Left ventricle myocardium inferior (tissue), 1 donor: ENCODE measurements at places on chromosomes 11 and 22. TPM values are rescaled to one million over a fixed set of nuclear protein-coding genes. Genes with fewer than 3 reads are reported as not detected.

Gene NTM
- total RNA-seq: 1.0 TPM

Gene MYBPC3
- total RNA-seq: 2,538 TPM

DNA sequence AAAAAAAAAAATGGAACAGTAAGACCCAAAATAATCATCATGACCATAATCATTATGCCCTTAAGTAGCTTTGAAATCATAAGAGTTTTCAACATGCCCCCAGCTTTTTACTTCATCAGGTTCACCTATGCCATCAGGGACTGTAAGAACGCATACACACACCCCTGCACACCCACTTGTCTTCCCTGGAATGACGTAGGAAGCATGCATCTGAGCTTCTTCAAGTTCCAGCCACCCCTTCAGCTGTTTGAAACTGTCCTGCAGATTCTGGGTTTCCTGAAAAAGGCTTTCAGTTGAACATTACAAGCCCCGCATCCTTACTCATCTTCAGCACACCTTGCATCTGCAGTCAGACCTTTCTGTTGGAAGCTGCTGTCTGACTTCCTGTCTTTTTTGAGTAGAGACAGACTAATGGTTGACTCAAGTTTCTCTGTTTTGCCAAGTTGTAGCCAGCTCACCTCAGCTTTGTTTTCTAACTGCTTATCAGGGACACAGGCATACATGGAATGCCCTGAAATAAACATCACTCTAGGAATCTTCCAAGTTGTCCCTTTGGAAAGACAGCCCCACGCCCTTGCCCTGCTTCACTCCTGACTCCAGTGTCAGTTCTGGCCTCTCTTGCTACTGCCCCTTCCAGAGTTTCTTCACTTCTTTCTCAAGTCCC is 37.0 kb downstream of the ARHGAP1 start:
- peak overlapping the region; percentile 88 for H3K27ac ChIP-seq
- H3K36me3 ChIP-seq: peaks cover 87% of the 10 kb centered on the region
- H3K4me1 ChIP-seq: peaks cover 64% of the 10 kb centered on the region
- H3K27me3 ChIP-seq: no peaks in the 10 kb centered on the region
- no peak for DNase-seq

- no peak overlapping the region for H3K4me3 ChIP-seq
- H3K27ac ChIP-seq: no peak overlapping the region
- peaks cover 18% of the 10 kb centered on the region for H3K36me3 ChIP-seq
- no peaks in the 10 kb centered on the region for H3K27me3 ChIP-seq
- no peak for DNase-seq
Measured at GRCh38 chr11:9899676-9900075, 235.8 kb downstream of the SWAP70 start.

GRCh38 chr11:115716601-115717529 is 212.7 kb upstream of the CADM1 start:
- no peaks in the 10 kb centered on the region for H3K36me3 ChIP-seq
- no peak for DNase-seq
- H3K27me3 ChIP-seq: peaks cover 22% of the 10 kb centered on the region
- no peaks in the 10 kb centered on the region for H3K4me1 ChIP-seq

DNA sequence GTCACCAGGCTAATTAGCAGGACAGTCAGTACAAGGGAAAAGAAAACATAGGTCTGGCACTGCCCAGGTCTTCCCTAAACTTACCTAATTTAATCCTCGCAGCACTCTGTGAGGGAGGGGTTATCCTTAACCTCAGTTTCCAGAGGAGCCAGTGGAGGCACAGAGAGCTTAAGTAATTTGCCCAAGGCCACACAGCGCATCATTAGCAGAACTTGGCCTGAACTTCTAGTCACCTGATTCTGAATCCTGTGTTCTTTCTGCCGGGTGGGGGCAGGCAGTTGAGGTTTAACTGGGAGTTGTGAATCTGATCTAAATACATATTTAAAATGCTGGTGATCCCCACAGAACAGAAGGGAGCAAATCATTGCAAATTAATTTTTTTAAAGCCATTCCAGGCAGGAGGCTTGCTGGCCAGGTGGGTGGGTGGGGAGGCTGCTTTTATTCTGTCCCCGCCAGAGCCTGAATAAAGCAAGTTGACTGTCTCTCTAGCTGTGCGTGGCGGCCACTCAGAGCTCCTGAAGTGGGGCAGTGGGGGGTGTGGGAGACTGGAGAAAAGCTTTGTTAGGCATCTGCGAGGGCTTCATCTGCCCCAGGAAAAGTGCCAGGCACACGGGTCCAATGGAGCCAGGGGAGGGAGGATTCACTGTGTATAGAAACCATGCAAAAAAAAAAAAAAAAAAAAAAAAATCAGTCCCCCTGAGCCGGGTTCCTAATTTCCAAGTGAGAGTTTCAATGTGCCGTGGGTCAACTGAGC is 66.1 kb downstream of the NFAM1 start:
- peaks cover 55% of the 10 kb centered on the region for H3K4me1 ChIP-seq
- H3K27ac ChIP-seq: peak overlapping the region; percentile 76
- H3K4me3 ChIP-seq: peak overlapping the region; percentile 33
- no peak for DNase-seq
- peaks cover 49% of the 10 kb centered on the region for H3K27me3 ChIP-seq

- H3K27me3 ChIP-seq: peaks cover 48% of the 10 kb centered on the region
- no peaks in the 10 kb centered on the region for H3K36me3 ChIP-seq
- H3K27ac ChIP-seq: no peak overlapping the region
- H3K4me1 ChIP-seq: peaks cover 14% of the 10 kb centered on the region
- H3K4me3 ChIP-seq: no peak overlapping the region
Measured at GRCh38 chr22:19610518-19611253, 86.5 kb upstream of the CLDN5 start.

GRCh38 chr11:33622186-33622585 is 78.4 kb downstream of the C11orf91 start:
- no peaks in the 10 kb centered on the region for H3K4me1 ChIP-seq
- no peak overlapping the region for H3K27ac ChIP-seq
- DNase-seq: no peak
- no peak overlapping the region for H3K4me3 ChIP-seq
- no peaks in the 10 kb centered on the region for H3K27me3 ChIP-seq
- H3K36me3 ChIP-seq: no peaks in the 10 kb centered on the region

Gene PANX1
- 19.9 TPM for total RNA-seq
